ENCODE measurements at places on chromosomes 2 and 18. TPM values are rescaled to one million over a fixed set of nuclear protein-coding genes. Genes with fewer than 3 reads are reported as not detected.

ITGA6 gene
- 8.4 TPM for total RNA-seq

SMIM21 gene
- total RNA-seq, result not detected

DNA sequence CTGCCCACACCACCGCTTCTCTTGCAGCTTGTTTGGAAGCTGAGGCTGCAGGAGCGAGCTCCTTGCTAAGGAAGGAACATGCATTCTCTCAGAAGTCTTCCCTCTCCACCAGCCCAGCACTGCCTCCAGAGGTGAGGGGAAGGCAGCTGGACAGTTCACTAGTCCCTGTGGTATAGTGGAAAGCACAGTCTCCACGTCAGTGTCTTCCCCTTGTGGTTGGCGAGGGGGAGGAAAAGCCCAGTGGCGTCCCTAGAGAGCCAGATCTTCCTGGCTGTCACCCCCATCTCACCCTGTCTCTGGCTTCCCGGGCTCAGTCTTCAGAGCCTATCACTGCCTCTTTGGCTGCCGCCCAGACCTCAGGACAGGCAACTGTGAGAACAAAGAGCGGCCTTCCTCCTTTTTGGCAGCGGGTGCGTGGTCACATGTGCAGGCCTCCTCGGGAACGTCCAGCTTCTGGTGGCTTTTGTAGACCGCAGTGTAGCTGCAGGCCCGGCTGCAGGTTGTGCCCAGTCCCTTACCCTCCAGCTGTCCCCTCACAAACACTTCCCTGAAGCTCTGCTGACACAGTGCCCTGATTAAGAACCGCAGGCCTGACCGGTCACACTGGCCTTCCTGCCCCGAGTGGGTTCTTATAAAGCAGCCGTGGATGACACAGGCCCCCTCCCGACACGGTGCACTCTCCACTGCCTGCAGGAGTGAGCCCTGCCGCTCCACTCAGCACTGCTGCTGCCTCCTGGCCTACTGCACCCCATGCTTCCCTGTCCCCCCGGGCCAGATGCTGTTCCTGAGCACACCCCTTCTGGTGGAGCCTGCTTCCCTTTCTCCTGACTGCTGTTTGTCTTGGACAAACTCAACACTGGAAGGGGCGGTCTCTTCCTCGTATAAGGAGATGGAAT, 90.9 kb downstream of the RNF144A start:
- H3K27me3 ChIP-seq, result no peaks in the 10 kb centered on the region
- H3K27ac ChIP-seq, result no peak overlapping the region
- peaks cover 5% of the 10 kb centered on the region for H3K4me1 ChIP-seq

DNA sequence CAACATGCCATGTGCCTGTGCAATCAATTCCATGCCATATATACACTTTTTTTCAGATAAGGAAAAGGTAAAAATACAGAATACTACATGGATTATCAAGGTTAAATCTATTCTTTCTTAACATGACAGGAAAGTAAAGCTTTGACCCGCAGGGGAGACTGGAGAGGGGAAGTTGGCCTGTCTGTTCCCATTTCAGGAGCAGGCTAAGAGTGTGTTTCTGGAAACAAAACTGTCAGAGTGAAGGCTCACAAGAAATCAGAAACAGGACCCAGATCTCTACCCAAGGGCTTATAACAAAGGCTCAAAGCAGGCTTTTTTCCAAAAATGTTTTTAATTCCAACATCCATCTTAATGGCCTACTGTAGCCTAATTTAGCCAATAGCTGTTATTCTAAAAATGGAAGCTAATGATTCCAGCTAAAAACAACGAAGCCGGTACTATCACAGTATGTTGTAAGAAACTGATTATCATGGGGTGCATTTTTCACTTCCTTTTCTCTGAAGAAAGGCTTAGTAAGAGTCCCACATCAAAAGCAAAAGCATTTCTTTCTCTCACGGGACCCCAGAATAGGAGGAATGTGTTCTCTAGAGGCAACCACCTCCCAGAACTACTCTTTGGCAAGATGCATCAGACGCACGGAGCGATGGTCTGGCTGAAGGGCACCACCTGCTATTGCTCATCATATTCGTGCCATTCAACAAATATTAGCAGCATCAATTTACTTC, 41.4 kb downstream of the FECH start:
- H3K36me3 ChIP-seq, result no peaks in the 10 kb centered on the region
- no peaks in the 10 kb centered on the region for H3K27me3 ChIP-seq
- no peak overlapping the region for H3K27ac ChIP-seq
- no peak for DNase-seq

DNA sequence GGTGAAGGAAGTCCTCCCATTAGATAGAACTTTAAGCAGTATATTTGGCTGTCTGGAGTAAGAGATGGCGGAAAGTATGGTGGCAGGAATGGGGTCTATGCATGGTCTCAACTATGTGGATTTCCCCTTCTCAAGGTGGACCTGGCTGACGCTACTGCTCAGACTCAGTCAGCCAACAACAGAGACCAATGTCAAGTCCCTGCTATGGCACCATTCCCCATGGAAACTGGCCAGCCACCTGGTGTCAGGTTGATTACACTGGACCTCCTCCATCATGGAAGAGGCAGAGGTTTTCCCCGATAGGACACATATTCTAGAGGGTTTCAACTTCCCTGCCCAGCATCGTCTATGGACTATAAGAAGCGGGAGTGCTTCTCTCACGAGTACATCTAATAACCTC, 8.6 kb upstream of the FAHD2A start:
- H3K4me3 ChIP-seq, result no peak overlapping the region
- no peaks in the 10 kb centered on the region for H3K4me1 ChIP-seq
- H3K27ac ChIP-seq, result no peak overlapping the region
- H3K27me3 ChIP-seq, result no peaks in the 10 kb centered on the region

Measured in activated CD8-positive, alpha-beta T cell treated with anti-CD3 and anti-CD28 coated beads for 36 hours (primary cell).